ENCODE measurements at places on chromosomes 12 and 14.
A peak's percentile ranks its signal among the peaks of the same experiment; 100 is the strongest.

GRCh38 chr12:79451978-79452377 is 238.8 kb downstream of the PAWR start:
- DNase-seq, result peak; percentile 88

- no peak for DNase-seq
These were observed 3.1 kb upstream of the RIPK3 start for GRCh38 chr14:24342889-24343288.

DNA sequence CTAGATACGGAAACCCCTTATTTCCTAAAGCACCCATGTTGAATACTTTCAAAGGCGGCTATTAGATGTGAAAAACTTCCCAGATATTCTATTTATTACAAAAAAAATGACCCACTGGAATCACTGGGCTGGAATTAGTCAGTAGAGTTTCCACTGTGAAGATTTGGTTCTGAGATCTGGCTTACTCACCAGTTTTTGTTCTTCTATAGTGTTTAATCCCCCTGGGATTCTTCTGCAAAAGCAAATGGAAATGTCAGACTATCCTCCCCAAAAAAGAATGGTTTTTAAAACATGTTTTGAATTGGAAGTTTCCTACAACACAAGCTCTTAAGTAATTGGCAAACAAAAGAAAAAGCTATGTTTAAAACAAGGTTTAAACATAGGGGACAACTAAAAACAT is 166.4 kb downstream of the STXBP6 start:
- no peak for DNase-seq

DNA sequence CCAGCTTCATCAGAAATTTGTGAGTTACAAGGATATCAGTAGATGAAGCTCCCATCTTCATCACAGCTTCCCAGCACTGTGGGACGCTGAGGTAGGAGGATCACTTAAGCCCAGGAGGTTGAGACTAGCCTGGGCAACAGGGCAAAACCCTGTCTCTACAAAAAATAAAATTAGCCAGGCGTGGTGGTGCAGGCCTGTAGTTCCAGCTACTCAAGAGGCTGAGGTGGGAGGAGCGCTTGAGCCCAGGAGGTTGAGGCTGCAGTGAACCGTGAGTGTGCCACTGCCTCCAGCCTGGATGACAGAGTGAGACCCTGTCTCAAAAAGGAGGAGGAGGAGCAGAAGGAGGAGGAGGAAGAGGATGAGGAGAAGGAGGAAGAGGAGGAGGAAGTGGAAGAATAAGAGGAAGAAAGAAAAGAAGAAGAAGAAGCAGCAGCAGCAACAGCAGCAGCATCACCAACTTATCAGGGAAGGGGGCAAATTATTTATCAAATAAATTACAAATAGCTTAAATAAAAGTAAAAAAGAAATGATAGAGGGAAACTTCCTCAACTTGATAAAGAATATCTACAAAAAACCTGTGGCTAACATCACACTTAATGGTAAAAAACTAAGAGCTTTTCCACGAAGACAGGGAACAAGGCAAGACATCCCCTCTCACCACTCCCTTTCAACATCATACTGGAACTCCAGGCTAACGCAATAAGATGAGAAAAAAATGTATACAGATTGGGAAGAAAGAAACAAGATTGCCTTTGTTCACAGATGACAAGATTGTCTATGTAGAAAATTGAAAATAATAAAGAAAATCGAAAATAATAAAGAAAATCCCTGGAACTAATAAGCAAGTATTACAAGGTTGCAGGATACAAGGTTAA is 69.6 kb downstream of the NINJ2 start:
- no peak for DNase-seq

DNA sequence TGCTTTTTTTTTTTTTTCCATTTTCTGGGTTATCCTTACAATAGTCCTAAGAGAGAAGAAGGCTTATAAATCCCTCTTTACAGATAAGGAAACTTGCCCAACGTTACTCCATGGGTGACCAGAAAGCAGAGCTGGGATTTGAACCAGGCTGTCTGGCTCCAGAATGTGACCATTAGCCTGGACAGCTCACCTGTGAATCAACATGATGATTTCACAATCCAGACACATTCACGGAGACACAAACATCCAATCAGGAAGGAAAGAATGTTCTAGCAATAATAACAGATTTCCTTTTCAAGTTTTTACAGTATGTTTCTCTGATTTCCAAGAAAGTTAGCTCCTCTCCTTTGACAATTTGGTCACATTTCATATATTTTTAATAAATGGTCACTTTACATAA is 118.3 kb downstream of the GALC start:
- DNase-seq, result no peak

- DNase-seq, result peak; percentile 53
These were observed 334.1 kb downstream of the BCL11B start for GRCh38 chr14:98937712-98938505.

DNA sequence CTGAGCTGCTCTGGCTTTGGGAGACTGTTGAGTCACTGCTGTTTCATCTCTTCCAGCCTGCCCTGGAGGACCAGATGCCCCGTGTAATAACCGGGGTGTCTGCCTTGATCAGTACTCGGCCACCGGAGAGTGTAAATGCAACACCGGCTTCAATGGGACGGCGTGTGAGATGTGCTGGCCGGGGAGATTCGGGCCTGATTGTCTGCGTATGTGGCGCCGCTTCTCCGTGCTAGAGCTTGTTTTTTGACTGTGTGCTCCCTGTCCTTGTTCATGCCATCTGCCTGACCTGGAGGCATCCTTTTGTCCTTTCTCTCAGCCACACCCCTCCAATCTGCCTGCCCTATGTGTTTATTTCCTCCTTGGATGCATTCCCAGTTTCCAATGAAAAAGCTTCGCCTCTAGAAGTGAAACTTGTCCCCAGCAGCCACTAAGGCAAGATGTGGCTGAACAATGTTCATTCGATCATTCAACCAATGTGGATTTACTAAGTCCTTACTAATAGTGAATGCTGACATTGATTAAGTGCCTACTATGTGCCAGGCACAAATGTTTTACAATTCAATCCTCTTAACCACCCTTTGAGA is 98.6 kb downstream of the NT5DC3 start:
- no peak for DNase-seq

- DNase-seq, result no peak
These were observed 227.9 kb downstream of the ALG10B start for GRCh38 chr12:38544330-38545066.

DNA sequence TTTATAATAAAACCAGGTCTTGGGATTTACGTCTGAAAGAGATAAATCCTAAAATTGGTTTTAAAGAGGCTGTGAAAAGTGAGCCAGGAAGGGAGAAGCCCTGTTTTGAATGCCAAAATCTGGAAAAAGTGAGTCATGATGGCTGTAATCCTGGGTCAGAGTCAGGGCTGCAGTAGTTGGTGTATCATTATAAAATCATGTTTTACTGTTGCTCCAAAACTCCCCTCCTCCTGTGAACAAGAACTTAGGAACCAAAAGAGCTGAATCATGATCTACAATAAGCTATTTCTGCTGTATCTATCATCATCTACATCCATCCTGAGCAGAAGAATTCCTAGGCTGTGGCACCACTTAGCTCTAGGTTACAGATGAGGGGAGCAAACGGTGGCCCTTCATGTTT is 79.3 kb downstream of the LMO3 start:
- DNase-seq, result no peak

GRCh38 chr14:24895243-24895583 is 154.7 kb downstream of the STXBP6 start:
- DNase-seq, result no peak

DNA sequence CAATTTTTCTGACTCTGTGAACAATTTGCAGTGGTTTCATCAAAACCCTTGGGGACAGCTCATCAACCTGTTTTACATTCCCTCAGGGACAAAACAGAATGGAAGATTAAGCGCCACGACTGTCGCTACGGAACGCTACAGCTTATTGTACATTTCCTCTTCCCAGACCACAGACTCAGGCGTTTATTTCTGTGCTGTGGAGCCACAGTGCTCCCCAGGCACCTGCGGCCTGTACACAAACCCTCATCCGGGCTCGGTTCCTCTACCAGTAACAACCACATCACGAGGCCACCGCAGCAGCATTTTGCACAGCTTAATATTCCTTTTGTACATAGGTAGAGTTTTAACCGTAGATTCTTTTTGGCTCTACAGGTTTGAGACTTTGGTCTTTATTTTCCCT is 397.4 kb upstream of the OR4E1 start:
- DNase-seq, result no peak

GRCh38 chr14:33553706-33554278 is 397.1 kb downstream of the EGLN3 start:
- no peak for DNase-seq

All from RCC 7860 (cell line).